ENCODE measurements at places on chromosomes 5 and 9.

DNA sequence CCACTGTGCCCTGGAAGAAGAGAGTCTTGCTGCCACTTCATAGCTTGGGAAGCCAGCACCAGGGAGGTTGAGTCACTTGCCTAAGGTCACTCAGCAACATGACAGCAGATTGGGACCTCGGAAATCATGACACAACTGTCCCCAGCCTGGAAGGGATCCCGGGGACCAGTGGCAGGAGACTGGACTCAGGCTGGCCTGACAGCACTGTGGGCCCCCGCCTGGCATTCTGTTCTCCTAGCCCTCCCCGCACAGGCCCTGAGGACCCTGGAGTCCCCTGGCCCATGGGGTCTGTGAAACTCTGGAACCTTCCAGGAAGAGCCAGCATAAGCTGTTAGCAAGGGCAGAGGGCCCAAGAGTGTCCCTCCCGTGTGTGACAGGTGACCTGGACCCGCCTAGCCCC is 64.9 kb downstream of the COL5A1 start:
- no peak for DNase-seq

GRCh38 chr9:4590430-4591122 is 71.5 kb upstream of the PLPP6 start:
- no peak for DNase-seq

DNA sequence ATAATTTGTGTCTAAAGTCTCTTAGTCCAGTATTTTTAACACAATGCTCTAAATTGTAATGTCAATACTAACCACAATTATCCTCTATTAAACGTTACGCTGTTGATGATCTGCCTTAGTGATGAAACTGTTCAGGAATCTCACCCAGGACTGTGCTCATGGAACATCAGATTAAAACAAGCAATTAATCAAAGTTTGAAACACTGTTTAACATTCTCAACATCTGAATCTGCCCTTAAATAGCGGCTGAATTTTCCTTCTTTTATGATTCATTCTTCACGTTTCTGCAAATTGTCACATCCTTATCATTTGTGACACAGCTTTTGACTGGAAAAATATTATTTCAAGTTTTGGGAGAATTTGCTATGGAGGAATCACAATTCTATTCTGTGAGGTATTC is 113.8 kb downstream of the MARCHF11 start:
- no peak for DNase-seq

- no peak for DNase-seq
Observed at GRCh38 chr5:173595841-173596240, 20.6 kb downstream of the BOD1 start.

DNA sequence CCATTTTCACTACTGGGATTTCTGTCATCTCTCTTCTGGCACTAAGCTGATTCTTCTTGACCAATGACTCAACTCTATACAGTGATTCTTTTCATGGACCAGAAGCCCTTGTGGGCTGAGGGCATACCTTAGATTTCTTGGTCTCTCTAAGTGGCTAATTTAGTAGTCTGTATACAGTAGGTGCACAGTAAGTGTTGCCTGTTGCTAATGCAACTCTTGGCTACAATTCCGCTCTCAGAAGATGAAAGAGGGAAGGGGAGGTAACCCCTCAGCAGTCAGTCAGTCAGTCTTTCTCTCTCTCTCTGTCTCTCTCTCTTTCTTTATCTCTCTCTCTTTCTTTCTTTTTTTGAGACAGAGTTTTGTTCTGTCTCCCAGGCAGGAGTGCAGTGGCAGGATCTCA is 115.1 kb upstream of the PANK3 start:
- no peak for DNase-seq

GRCh38 chr9:36547598-36547997 is 25.1 kb upstream of the MELK start:
- no peak for DNase-seq

GRCh38 chr5:121503111-121503840 is 348.4 kb upstream of the FTMT start:
- no peak for DNase-seq

Data from stimulated activated CD4-positive, alpha-beta T cell treated with anti-CD3 and anti-CD28 coated beads, Interleukin-12 subunit alpha, Interleukin-12 subunit beta, amount 100 ng/mL, for 4 hours (primary cell).